ENCODE measurements at places on chromosomes 4 and X. TPM values are rescaled to one million over a fixed set of nuclear protein-coding genes. Genes with fewer than 3 reads are reported as not detected.

The RHOXF1 gene
- not detected for total RNA-seq

The NAP1L3 gene
- total RNA-seq, result 50.6 TPM

The VCX3B gene
- total RNA-seq, result 0.50 TPM

The EMCN gene
- 0.10 TPM for total RNA-seq

The SLC6A8 gene
- total RNA-seq, result 36.0 TPM

The VEGFC gene
- total RNA-seq, result 2.4 TPM

The CNKSR2 gene
- 22.3 TPM for total RNA-seq

The MAD2L1 gene
- total RNA-seq, result 31.7 TPM

The ETDB gene
- total RNA-seq, result not detected

The PPM1K gene
- 29.0 TPM for total RNA-seq

The HERC6 gene
- total RNA-seq, result 32.4 TPM

The NAA11 gene
- not detected for total RNA-seq

The GRIA3 gene
- total RNA-seq, result 2.4 TPM

The GDI1 gene
- 78.4 TPM for total RNA-seq

The SPIN2B gene
- total RNA-seq, result 13.6 TPM

The ZNF674 gene
- 5.3 TPM for total RNA-seq

The SLC4A4 gene
- total RNA-seq, result 1.2 TPM

The TEX13B gene
- not detected for total RNA-seq

The PROM1 gene
- total RNA-seq, result 13.3 TPM

The FRG2 gene
- total RNA-seq, result not detected

The CPE gene
- 184 TPM for total RNA-seq

The S100G gene
- not detected for total RNA-seq

The PPP2R2C gene
- 39.0 TPM for total RNA-seq

The BTK gene
- total RNA-seq, result 1.0 TPM

The SYTL5 gene
- 0.94 TPM for total RNA-seq

The TRO gene
- total RNA-seq, result 114 TPM

The CXCL5 gene
- 0.17 TPM for total RNA-seq

The GPC3 gene
- 0.35 TPM for total RNA-seq

The SMARCA1 gene
- total RNA-seq, result 52.4 TPM

The HHIP gene
- total RNA-seq, result 4.0 TPM
